CD4-positive, alpha-beta T cell treated with Interleukin-1 beta for 1 hour (primary cell): ENCODE measurements at places on chromosomes 11 and 22.

- no peak for DNase-seq
These were observed 16.0 kb downstream of the POLR3H start for GRCh38 chr22:41528132-41528766.

DNA sequence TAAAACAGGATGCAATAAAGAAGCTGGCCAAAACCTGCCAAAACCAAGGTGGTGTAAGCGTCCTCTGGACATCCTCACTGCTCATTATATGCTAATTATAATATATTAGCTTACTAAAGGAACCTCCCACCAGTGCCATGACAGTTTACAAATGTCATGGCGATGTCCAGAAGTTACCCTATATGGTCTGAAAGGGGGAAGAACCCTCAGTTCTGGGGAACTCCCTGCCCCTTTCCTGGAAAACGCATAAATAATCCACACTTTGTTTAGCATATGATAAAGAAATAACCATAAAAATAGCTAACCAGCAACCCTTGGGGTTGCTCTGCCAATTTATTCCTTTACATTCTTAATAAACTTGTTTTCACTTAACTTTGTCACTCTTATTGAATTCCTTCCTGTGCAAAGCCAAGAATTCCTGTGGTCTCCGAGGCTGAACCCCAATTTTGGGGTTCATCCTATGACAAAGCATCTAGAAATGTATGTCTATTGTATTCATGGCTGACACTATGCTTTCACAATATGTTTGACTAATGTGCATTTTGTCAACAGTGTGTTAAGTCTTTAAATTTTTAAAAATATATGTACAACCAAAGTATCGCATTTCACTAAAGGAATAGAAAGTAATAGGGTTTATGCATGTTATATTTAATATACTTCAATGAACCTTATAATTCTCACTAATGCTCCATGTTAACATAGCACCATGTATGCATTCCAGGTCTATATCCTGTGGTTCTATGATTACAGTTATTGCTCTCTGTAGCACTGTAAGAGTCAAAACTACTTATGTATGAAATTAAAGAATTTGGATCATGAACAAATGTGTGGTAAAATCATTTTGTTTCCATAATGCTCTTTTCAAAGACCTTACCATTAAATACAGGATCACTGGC is 25.1 kb downstream of the LGR4 start:
- no peak for DNase-seq

- no peak for DNase-seq
These were observed 2.7 kb downstream of the LRRC32 start for GRCh38 chr11:76667856-76668255.

DNA sequence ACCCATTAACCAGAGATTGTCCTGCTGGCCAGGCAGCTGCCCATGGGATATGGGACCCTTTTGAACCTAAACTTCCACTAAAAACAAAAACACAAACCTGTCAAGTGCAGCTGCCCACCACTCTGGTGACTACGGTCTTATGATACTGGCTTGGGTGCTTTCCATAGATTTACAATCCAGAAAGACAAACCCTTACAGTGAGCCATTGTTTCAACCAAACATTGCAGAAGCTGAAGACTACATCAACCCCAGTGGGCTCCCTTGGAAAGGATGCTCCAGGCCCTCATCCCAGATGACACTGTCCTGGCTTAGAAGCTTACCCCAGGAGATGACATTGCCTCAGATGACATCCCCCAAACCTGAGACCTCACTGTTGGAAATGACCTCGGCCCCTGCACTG is 56.9 kb upstream of the WNT11 start:
- no peak for DNase-seq

DNA sequence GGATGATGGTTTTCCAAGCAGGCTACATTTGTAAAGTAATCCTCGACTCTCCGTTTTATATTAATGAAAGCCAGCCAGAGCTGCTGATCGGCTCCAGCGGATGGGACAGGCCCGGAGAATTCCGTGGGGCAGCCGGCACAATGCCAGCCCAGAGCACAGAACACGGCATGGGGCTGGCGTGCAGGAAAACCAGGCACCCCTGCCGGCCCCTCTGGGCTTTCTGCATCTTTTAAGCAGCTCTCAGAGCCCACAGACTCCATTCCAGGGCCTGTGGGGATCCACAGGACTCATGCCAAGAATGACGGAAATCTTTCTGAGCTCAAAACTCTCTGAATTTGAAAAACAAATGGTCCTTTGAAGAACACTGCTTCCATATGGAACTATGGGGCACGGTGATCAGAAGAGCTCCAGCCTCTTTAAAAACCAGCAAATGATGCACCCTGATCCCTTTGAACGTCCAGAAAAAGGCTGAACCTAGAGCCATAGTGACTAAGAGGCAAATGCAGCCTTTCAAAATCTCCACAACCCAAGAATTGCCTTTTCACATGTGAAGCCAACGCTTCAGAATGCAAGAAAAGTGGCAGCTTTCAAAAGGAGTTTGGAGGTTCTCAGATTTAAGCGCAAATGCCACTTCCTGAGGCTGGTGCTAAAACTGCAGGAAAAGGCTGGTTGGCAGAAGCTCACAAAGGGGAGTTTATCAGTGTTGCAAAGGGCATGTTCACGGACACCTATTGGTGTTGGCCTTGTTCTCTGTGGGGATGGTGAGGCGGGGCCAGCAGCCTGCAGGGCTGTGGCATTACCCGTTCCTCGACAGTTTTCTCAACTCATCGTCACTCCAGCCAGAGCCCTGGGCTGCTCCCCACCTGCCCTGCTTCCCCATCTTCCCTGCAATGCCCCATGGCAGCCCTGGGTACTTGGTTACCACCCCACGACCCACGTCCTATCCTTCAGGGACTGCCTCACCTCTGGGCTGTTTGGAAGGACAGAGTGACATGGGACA is 212.5 kb downstream of the CTTN start:
- no peak for DNase-seq

GRCh38 chr22:43831561-43832392 is 19.7 kb upstream of the EFCAB6 start:
- no peak for DNase-seq

GRCh38 chr22:48736593-48737460 is 1090.8 kb downstream of the BRD1 start:
- no peak for DNase-seq

DNA sequence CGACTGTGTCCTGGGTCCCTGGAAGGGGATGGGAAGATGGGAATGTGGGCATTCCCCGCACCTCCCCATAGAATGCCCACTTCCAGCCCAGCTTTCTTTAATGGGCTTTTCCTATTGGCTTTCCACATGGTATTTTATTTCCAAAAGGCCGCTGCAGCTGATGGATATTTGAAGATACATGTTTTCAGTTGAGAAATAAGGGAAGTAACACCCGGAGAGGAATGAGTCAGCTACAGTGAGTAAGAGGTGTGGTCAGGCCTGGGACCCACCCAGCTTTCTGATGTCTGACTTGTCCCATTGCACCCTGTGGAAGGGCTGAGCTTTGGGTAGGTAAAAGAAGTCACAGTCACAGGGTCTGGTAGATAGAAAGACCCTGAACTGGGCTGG is 476.9 kb downstream of the MIAT start:
- DNase-seq = peak; percentile 74

- DNase-seq = no peak
These were observed 4.8 kb upstream of the IGF2 start for GRCh38 chr11:2143799-2144543.

DNA sequence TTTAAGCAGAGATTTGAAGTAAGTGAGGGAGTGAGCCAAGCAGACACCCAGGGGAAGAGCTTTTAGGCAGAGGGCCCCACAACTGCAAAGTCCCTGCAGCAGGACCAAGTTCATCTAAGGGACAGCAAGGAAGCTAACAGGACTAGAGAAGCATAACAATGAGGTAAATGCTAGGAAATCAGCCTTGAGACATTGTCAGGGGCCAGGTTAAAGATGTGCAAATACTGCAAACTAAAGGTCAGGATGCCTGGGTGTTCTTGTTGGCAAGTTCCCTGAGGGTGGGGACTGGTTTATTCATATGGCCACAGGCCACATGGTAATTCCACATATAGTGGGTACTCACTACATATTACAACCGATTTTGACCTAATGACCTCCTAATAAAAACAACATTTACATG is 399.2 kb upstream of the NARS2 start:
- no peak for DNase-seq

GRCh38 chr22:29141078-29141688 is 64.5 kb upstream of the EMID1 start:
- no peak for DNase-seq

DNA sequence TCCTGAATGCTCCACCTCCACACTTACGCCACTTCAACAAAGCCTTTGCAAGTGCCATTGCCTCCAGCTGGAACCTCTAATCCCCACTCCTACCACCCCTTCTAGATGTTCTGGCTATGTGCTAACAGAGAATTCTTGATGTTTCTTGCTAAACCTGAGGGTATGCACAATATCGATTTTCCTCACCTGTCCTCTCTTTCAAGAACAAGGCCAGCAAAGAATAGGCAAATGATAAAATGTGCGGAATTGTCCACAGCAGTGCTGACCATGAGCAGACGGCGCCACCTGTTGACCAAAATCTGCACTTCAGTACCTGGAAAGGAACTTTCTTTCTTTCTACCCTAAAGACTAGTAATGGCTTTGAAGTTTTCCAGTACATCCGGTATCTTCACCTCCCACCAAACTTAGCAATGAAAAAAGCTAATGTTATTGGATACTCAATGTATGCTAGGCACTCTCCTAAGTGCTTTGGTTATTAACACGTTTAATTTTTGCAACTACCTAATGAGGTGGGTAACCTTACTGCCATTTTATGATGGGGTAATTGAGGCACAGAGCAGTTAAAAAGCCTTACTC is 3.4 kb downstream of the TIMM10 start:
- DNase-seq = peak; percentile 63
